ENCODE measurements at places on chromosomes 7 and 10.

- no peak for DNase-seq
These were observed 95.7 kb downstream of the GNAI1 start for GRCh38 chr7:80230327-80230726.

DNA sequence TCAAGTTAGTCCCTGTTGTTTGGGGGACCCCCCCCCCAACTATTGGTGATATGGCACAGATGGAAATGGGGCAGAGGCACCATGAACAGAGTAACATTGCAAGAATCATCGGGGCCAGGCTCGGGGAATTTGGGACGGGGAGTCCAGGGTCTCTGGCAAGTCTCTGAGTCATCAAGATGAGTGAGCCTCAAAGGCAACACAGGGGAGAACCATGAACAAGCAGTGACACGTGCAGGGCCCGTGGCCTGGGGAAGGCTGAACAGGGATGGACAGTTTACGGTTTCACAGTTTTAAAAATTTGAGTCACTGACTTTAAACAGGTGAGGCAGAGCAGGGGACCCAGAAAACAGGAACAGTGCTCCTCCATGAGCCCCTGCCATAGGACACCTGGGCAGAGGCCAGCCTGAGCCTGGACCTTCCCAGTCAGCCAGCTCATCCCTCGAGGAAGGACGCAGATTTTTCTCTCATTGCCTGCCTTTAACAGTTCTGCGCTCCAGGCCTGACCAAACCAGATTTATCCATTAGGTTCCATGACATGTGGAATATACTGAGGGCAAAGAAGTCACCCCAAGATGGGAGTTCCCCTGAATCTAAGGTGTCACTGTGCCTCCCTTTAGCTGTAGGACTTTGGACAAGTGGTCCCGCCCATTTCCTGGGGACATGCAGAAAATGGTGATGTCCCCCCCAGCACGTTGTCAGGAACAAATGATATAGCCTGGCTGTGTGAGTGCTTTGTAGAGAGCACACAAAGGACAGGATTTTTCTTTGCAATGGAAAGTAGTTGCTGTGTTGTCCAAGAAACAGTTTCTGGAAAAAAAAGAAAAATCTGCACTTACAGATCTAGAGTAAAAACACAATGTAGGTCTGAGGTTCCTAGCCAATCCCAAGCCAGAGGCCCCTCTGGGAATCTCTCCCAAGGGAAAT, 23.8 kb downstream of the CHST15 start:
- no peak for DNase-seq

DNA sequence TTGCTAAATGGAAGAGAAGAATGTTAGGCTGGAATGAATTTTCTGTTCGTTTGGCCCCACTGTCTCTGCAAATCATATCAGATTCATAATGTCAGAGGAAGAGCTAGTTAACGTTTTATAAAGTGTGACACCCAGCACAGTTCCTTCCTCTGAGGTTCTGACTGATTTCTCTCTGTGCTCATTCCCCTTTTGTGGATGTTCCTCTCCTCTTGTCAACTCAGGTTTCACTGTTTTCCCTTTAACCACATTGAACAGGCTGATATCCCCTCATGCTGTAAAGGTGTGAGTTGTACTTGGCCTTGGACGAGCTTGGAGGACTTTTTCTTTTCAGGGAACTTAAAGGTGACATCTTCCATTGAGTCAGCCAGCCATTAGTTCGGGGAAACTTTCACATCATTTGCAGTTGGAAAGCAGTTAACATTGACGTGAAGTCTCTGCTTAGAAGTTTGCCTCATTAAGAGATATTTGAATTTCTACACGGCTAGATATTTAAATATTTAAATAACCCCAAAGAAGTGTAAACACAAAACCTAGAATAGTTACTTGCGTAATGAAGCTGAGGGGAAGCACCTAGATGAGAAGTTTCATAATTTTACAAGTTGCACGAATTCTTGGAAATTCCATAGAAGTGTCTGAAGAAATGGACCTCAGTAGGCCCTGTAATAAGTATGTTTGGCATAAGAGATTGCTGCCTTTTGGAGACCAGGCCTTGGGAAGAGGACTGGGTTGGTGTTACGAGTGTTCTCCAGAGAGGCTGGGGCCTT, 101.5 kb upstream of the EGR2 start:
- DNase-seq = no peak

- no peak for DNase-seq
These were observed 115.1 kb upstream of the ANTXRL start for GRCh38 chr10:46171661-46172060.

- DNase-seq = no peak
These were observed 30.5 kb downstream of the NPS start for GRCh38 chr10:127579640-127580039.

DNA sequence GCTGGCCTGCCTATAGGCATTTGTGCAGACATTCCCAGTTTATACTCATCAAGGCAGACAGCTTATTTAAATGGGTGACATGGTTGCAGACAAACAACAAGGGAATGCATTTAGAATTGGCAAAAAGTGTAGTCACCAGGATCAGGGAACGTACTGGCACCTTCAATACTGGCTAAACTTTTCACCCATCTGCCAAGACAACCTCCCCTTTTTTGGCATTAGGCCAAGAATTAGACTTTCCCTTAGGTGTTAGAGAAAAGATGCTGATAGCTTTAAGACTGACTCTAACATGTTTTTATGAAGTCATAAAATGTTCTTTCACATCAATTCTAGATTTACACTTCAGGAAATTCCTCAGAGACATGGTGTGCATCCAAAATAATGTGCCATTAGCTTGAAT, 365.9 kb downstream of the PHTF2 start:
- no peak for DNase-seq

DNA sequence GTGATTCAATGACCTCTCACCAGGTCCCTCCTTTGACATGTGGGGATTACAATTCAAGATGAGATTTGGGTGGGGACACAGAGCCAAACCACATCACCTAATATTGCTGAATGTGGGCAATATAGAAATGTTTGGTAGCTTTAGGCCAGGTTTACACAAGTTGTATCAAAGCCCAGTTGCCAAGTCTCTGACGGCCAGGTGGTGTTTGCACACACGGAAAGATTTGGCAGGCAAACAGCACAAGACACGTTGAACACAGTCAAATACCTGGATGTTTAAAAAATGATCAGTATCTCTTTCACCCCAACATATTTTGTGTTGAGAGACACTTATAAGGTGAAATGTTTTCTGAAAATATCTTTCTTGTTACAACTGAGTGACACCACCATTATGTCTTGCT, 294.4 kb upstream of the MKI67 start:
- no peak for DNase-seq

DNA sequence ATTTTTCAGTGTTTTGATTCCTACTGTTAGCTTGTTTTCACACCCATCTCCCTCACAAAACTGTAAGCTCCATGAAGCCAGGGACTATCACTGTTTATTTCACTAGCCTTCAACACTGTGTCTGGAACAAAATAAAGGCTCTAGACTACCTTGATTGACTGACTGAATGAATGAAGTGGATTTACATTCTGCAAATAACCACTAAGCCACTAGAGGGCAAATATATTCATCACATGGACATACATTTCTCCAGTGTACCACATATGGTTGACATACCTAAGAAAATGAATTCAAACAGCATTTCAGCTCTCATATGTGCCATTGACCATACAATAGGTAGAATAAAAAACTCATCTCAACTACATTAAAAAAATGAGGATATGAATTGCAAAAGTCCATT, 185.9 kb downstream of the RAB11FIP2 start:
- DNase-seq = peak; percentile 43

DNA sequence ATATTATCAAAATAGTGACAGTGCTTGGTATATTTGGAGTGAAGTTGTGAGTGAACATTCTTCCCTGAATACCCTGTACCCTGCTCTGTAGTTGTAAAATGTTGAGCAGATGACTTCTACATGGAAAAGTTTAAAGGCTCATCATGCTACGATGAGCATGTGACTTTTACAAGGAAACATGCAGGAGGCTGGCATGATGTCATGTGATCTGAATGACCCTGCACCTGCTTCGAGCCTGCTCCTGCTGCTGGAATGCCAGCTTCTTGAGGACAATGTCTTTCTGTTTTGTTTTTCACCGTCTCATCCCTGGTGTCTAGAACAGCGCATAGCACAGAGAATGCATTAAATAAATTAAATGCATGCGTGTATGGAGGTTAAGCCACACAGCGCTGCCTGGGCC, 5.4 kb upstream of the INPP5A start:
- DNase-seq = no peak

All from iris pigment epithelial cell (primary cell).